ENCODE measurements at places on chromosomes 6 and 20. TPM values are rescaled to one million over a fixed set of nuclear protein-coding genes. Genes with fewer than 3 reads are reported as not detected.

The THBD gene
- 0.12 TPM for total RNA-seq

DNA sequence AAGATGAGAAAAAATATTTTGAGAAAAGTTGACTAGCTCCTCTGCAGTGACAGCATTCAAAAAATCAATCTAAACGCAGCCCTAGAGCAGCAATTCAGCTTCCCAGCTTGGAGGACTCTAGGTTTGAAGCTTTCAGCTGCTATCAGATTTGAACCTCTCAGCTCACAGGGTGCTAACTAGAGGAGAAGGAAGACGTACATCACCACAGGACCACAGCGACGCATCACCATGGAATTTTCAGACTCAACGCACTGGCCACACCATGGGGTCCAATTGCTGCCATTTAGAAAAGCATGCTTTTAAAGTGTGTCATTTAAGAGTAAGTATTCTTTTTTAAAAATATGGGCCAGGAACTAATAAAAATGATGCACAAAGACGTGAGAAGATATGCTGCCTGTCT lies 45.0 kb upstream of the FUCA2 start:
- no peak for DNase-seq

DNA sequence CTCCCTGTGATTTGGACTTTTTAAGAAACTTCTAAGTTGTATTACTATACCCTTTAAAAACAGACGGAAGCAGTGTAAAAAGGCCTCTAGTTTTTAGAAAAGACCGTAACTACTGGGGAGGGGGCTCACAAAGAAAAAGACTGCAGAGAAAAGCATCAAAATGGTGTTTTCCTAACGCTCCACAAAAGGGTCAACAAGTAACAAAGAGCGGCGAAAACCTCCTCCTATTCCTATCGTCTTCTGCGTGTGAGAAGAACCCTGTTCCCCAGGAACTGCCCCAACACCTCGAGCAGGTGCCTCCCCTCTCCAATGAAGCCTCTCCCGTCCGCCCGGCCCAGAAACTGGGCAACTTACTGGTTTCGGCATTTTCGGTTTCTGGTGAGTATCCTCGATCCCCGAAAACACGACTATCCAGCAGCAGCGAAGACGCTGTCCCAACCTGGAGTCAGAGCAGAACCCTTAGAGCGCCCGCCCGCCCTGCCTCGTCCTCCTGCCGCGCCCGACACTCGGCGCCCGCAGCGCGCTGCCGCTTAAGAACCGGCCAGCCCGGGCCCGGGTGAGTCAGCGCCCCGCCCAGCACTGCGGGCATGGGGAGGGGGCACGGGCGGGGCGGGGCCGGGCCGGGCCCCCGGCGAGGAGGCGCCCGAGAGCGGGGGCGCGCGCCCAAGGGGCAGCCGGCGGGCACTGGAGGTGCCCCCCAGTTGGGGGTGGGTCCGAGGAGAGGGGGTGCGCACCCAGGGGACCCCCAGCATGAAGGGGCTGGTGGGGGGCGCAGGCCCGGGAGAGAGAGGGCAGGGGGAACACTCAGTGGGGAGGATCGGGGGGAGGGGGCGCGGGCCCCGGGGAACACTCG lies 1.2 kb downstream of the EZR start:
- DNase-seq = peak; percentile 51

DNA sequence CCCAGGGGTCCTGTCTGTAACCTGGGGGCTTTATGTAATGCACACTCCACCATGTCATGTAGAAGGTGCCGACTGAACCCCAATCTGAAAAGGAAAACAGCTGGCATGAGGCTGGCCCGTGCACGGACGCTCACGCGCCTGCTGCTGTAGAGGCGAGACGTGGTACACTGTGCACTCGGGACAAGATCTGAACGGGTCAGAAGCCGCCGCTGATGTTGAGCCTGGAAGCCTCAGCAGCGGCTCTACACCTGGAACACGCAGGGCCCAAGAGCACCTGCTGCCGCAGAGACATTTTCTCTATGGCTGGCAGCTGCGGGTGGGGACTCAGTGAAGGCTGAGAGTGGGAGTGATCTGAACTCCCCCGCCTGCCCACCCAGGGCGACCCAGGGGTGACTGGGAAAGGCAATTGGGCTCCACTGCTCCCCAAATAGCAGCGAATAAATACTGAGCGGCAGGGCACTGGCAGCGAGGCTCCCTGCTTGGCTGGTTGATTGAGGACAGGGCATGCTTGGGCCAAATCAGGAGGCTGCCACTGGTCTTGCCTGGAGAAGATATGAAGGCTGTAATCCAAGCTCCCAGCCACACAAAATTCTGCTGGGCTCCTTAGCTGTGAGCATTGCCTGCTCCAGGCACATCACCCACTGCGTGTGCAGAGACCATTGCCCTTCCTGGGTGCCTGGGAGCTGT lies 2.5 kb upstream of the OGFR start:
- no peak for DNase-seq

GRCh38 chr6:108771421-108771820 lies 76.8 kb upstream of the ARMC2 start:
- no peak for DNase-seq

The RNASET2 gene
- total RNA-seq = 17.7 TPM

- DNase-seq = no peak
Observed at GRCh38 chr20:15235471-15236198, 898.2 kb upstream of the FLRT3 start.

The PRDM13 gene
- total RNA-seq = 0.14 TPM

The LGSN gene
- not detected for total RNA-seq

DNA sequence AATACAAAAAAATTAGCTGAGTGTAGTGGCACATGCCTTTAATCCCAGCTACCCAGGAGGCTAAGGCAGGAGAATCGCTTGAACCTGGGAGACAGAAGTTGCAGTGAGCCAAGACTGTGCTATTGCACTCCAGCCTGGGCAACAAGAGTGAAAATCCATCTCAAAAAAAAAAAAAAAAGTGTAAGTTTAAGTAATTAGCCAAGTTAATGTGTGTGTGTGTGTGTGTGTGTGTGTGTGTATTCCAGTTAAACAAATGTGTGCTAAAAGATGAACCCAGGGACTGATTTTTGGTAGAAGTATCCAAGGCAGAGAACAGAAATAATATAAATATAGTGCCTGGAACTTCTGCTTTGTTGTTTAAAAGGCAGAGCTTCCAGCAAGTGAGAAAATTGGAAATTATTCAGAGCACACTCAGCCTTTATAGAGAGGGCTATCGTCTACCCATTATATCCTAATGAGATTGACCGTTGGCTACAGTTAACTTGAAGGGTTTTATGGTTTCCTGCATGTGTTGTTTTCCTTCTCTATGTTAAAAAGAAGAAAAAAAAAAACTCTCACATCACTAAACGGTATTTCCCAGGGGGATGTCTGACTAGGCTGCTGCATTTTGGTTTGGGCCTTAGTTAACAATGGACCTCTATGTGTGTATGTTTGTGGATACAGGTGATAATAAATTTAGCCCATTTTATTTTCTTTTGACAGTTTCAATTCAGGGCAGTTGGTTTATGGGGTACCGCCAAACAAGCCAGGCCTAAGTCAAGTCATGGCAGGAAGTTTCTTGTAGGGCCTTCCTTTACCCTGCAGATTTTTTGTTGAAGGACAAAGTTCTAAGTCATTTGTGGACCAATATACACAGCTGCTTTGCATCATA lies 9.8 kb downstream of the SOX4 start:
- no peak for DNase-seq

The MCCD1 gene
- total RNA-seq = not detected

The DEFB132 gene
- not detected for total RNA-seq

DNA sequence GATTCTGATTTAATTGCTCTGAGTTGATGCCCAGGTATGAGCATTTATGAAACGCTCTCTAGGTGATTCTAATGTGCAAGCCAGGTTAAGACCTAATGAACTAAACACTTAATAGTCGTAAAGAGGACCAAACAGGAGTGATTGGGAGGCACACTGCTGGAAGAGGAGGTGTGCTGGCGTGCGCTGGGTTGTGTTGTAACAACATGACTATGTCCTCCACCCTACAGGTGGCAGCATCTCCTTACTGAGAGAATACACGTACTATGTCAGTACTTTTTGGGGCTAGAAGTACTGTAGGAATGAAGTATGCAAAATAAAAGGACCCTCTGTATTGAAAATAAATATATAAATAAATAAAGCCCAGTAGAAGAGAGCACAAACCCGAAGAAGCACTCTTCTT lies 11.9 kb downstream of the C6orf89 start:
- DNase-seq = no peak

The TRAPPC3L gene
- total RNA-seq = not detected

DNA sequence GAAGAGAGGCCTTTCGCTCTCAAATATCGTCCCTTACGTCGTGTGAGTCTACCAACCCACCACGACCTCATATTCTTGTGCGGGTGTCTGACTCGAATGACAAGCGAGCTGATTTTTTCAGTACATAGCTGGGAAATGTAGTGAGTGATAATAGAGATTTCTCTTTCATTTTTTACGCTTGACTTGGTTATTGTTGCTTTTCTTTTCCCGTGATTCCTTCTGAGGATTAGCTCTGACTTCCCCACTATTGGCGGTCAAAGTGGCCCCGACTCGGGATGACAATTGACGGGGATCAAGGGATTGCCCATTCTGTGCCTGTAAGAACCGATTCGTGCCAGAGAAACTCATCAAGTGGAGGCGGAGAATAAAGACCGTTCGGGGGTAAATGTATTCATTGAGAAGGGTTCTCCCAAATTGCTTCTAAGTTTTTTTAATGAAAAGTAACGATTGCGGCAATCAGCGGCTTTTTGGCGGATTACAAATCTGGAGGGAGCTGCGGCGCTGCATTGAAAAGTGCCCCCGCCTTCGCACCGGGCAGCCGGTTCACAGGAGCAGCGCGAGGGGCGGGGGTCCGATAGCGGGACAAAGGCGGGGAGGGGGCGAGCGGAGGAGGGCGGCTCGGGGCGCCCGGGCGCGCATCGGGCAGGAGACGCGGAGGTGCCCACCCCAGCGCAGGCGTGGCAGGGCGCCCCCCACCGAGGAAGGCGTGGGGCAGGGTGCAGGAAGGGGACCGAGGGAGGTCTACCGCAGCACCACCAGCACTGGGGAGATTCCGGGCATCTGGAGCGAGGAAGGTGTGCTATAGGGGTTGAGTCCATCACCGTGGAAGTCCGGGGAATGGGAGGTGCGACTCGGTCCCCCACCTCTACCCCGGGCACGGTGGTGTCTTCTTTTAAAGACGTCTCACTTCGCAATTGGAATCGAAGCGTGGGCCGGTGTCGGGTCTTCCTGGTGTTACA lies 44.5 kb upstream of the OSTM1 start:
- no peak for DNase-seq

GRCh38 chr6:13560651-13561044 lies 13.8 kb upstream of the SIRT5 start:
- DNase-seq = no peak

- DNase-seq = no peak
Observed at GRCh38 chr6:27205375-27206278, 41.9 kb upstream of the PRSS16 start.

The CDH26 gene
- 0.86 TPM for total RNA-seq

DNA sequence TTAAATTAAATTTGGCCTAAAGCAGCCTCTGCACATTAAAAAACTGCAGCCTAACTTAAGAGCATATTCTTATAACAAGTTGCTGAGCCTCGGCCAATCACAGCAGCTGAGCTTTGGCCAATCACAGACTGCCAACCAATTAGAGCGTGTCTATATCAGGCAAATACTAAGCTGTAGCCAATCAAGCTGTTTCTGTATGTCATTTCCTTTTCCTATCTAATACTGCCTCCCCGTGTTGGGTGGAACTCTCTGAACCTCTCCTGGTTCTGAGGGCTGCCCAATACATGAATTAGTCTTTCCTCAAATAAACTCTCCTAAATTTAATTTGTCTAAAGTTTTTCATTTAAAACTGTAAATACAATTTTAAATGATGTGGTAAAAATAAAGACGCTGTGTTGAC lies 3.9 kb upstream of the TMEM244 start:
- DNase-seq = no peak

GRCh38 chr20:23320317-23320716 lies 30.3 kb upstream of the NXT1 start:
- no peak for DNase-seq

The SPATA25 gene
- total RNA-seq = 0.41 TPM

GRCh38 chr6:108791700-108792099 lies 56.5 kb upstream of the ARMC2 start:
- no peak for DNase-seq

DNA sequence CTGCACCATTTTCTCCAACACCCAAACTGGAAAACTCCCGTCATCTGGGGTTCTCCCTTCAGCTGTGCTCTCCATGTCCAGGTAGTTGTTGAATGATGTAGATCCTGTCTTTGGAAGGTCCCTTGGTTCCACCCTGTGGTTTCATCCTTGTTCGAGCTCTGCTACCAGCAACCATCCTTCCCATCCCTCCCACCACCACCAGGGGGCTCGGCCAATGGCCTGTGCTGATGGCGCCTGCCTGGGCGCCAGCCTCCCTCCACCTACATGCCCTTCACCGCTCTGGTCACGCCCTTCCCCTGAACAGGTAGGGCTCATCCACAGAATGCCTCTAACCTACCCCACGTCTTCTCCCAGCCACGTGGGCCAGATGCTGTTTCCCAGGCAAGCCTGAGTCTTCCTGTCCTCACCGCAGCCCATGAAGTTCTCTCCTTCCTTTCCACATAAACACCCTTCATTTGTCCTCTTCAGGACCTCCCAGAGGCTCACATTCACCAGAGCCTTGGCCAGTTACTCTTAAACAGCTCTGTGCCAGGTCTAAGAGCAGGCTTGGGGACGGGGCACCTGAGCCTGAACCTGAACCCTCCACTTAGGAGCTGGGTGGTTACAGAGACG lies 75.1 kb upstream of the DUSP22 start:
- DNase-seq = peak; percentile 32

- DNase-seq = no peak
Observed at GRCh38 chr6:33707771-33708170, 3.7 kb downstream of the UQCC2 start.

- no peak for DNase-seq
Observed at GRCh38 chr6:31272836-31273626, 1.1 kb upstream of the HLA-C start.

DNA sequence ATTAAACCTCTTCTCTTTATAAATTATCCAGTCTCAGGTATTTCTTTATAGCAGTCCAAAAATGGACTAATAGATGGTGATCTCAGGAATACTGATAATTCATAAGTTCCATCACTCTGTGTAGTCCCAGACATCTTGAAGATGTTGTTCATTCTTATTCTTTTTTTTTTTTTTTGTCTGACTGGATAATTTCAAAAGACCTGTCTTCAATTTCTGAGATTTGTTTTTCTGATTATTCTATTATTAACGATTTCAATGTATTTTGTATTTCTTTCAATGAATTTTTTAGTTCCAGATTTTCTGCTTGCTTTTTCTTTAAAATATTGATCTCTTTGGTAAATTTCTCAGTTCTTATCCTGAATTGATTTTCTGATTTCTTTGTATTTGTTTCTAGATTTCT lies 29.7 kb upstream of the ZNF337 start:
- DNase-seq = no peak

The RIPPLY2 gene
- total RNA-seq = 0.66 TPM

The RSPH4A gene
- total RNA-seq = 2.4 TPM

The ADGB gene
- total RNA-seq = not detected

- DNase-seq = no peak
Observed at GRCh38 chr6:77368660-77369313, 94.5 kb downstream of the HTR1B start.

DNA sequence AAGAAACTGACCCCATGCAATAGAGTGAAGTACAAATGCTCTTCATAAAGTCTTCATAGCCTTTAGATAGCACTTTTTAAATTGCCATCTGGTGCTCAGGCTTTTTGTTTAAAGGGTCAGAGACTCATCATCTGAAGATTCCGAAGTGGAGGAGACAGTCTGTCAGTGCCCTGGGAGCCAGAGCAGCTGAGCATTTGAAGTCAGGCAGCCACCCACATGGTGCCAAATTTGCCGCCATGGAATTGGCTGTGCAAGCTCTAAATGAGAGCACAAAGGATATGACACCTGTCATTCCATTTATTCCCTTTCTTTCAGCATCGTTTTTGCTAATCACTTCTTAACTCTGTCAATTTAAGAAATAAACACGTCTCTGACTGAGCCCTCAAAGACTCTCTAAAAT lies 32.8 kb upstream of the CEP162 start:
- DNase-seq = no peak
